ENCODE measurements at places on chromosomes 5 and 9.

DNA sequence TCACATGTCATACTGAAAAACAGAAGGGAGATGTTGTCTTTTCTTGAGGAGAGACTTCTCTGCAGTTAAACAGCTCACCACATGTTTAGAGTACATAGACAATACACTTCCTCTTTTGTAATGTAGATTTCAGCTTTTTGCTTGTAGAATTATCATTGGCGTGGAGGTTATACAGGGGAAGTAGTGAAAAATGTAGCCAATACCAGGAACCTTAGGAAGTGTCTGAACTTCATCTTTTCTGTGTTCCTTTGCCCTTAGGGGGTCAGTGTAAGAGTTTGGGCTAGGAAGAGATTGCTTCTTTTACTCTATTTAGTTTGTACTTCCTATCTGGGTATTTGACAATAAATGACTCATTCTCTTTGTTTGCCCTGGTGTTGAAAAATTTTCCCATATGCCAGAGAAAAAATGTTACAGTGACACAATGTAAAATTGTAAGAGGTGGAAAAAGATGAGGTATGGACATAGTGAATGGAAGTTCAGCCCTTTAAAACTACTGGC, 21.0 kb upstream of the CDKN2B start:
- peak; percentile 27 for DNase-seq

GRCh38 chr5:65779643-65780042, 57.6 kb downstream of the NLN start:
- DNase-seq = no peak

- DNase-seq = no peak
Measured at GRCh38 chr9:114300153-114300845, 22.6 kb upstream of the ORM1 start.

DNA sequence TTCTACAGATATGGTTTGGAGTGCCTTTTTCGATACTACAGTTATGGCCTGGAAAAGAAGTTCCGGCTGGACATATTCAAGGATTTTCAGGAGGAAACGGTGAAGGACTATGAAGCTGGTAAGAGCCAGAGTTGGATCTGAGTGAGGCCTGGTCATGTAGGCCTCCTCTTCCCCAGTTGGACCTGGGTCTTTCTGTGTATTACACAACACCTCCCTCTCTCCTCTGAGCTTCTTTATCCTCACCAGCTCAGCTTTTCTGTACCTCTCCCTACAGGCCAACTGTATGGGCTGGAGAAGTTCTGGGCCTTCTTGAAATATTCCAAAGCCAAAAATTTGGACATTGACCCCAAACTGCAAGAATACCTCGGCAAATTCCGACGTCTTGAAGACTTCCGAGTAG, 39.2 kb downstream of the FAXDC2 start:
- DNase-seq = no peak

GRCh38 chr9:89359751-89360261, 41.5 kb downstream of the SECISBP2 start:
- DNase-seq = no peak

DNA sequence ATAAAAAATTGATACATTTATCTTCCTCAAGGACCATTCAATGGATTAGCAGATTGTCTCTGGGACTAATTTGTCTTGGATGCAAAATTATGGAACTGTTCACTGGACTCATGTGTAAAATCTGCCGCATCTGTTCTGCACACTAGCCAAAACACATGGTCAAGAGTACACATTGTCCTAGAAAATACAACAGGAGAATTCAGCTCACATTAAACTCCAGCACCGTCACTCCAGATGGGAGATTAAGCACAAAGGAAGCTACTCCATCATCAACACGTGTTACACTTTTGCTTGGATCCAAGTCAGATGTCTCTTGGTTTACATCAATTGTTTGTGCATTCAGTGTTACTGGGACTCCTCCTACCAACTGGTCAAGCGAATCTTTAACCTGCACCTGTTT, 28.8 kb downstream of the C5 start:
- no peak for DNase-seq

- DNase-seq = no peak
Measured at GRCh38 chr5:55597014-55597981, 62.5 kb upstream of the PLPP1 start.

GRCh38 chr9:2253636-2254580, 238.8 kb downstream of the SMARCA2 start:
- DNase-seq = no peak

GRCh38 chr5:115599502-115599901, 2.8 kb downstream of the TICAM2 start:
- no peak for DNase-seq

DNA sequence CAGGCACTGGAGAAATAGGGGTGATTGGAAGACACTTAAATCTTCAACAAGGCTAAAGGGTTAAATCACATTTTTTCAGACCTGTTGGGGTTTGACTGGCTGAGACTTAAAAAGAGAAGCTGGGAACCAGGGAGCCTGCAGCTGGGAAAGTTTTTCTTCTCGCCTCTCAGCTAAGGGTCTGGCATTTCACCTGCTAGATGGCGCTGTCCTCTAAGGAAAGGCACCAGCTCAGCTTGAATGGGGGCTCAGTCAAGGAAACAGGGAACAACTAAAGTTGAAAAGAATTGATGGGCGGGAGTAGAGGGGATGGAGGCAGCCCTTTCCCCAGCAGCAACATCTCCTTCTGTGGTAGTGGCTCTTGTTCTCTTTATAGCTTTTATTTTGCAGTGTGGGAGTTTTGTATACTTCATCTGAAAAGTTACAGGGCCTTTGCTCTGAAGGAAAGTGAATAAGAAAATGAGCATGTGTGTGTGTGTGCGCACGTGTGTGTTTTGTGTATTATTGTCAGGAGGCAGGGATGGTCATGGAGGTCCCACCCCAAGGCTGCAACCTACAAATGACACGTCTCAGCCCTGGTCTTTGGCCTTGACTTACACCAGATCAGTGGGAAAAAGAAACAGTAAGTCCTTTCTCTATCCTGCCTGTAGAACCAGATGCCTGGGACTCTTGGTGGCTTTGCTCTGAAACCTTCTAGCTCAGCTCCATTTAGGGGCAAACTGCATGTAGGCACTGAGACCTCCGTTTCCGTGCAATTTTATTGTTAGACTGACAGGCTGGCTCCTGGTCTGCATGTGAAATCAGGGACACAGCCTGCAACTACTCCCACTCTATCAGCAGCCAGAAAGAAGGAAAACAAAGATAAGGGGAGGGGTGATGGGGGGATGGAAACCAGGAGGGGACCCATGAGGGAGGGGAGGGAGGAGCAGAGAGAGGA, 316.2 kb upstream of the CLINT1 start:
- DNase-seq = peak; percentile 30

DNA sequence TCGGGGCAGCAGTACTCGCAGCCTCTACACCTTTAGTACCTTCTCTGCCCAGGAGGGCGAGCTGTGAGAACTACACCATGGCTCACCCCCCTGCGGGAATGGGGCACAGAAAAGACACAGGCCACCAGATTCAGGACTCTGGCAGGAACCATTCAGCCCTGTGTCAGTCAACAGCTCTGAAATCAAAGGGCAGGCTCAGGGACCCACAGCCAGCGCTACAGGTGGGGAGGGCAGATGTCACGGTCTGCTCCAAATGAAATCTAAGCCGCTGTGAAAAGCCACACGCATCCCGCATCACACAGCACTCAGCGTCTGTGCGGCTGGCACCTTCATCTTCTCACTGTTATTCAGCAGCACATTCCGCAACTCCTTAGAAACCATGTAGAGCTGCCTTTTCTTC, 27.9 kb downstream of the NSUN2 start:
- DNase-seq = no peak

DNA sequence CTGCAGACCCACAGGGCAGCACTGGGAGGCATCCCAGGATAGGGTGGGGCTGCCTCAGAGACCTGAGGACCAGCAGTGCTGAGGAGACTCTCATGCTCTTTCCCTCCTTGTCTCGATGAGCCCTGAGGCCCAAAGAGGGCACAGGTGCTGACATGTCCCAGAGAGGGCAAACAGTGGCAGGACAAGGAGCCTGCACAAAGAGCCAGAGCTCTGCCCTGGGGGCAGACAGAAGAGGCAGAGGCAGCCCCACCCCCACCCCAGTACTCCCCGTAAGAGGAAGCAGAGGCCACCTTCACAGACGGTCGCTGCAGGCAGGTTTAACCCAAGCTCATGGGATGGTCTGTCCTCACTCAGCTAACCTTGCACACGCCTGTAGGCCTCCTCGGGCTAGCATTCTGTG, 29.4 kb upstream of the TTLL11 start:
- no peak for DNase-seq

DNA sequence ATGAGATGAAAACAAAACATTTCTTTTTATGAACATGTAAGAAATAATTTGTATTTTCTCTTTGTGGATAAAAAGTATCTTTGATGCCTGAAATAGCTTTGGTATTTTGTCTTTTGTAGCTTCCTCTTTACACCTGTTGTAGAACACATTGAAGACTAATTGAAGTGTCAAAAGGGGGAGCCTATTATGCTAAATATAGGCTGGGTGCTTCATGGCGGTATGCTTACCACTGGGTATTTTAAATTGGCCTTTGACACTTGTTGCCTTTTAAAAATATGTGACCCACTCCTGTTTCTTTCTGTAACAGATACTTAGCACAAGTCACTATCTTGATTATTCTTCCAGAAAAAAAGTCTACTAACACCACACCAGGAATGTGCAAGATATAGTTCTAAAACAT, 226.4 kb downstream of the KIAA0825 start:
- no peak for DNase-seq
